ENCODE measurements at places on chromosomes 12 and 14.
A peak's percentile ranks its signal among the peaks of the same experiment; 100 is the strongest.

GRCh38 chr12:52358575-52359350, 8.5 kb downstream of the KRT85 start:
- no peak for DNase-seq

GRCh38 chr14:97021001-97021400, 223.8 kb downstream of the VRK1 start:
- no peak for DNase-seq

DNA sequence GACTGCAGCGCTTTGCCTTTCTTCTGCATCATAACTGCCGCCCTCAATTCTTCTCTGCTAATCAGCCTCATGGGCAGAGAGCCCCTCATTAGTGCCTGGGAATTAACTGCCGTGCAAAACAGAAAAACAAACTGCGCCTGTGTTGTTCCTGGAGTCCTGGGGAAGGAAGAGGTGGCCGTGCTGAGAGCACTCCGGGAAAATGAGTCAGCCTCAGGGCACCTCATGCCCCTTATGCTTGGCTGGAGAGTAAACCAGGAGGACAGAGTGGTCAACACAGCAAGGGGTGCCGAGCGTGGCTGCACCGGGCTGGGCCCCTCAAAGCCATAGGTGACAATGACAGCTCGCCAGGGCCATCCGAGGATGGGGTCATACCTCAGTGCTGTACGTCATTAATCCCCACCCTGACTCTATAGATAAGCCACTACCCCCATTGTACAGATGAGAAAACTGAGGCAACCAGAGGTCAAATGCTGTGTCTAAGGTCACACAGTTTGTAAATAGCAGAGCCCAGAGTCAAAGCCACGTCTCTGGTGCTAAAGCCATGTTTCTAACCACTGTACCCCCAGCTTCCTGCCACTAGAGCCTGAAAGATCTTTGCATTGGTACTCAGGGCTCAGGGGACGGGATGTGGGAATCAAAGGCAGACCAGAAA, 74.4 kb downstream of the RIMBP2 start:
- no peak for DNase-seq

- DNase-seq = no peak
Measured at GRCh38 chr12:111412007-111412829, 6.5 kb downstream of the SH2B3 start.

DNA sequence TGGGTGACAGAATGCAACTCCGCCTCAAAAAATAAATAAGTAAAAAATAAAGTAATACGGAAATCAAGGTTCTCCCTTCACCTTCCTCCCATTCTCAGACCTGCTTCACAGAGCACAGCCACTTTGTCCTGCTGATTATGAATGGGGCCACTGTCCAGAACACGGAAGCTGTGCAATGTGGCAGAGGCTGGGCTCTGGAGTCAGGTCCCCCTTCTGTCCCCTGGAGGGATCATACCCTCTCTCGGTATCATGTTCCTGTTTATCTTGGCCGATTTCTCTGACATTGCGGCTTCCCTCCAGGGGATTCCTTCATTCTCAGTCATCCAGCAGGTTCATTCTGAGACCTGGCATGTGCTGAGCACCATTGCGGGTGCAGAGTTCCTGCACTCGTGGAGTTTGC, 11.3 kb downstream of the PPP2R5C start:
- DNase-seq = no peak

- DNase-seq = no peak
Measured at GRCh38 chr12:68865399-68866164, 57.6 kb downstream of the MDM2 start.

DNA sequence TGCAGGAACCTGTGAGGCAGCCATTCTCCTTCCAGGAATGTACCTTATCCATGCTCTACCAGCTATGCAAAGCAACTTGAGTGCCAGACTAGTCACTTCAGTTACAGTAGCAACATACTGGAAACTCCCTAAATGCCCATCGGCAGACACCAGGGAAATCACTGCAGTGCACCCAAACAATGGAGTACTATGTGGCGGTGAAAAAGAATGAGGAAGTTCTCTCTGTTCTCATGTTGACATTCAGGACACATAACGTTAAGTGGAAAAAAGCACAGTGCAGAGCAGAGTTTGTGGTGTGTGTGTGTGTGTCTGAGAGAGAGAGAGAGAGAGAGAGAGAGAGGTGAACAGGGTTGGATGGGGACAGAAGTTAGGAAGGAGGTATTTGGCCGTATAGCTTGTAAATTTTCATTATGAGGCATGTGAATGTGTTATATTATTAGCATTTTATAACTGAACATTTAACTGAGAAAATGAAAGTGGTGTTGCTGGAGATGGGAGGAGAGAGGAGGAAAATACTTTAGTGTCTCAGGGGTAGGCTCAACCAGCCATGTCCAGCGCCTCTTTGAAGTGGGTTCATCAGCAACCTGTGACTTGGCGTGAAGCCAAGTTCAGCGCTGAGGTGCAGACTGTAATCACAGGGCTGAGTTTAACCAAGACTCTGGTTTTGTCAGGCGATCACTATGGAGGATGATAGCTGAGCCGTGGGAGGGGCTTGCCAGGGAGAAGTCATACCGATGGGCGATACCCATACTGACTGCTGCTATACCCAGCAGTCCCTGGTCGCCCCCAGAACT, 17.3 kb downstream of the TNFAIP2 start:
- DNase-seq = no peak

GRCh38 chr12:45112306-45112705, 61.4 kb upstream of the DBX2 start:
- DNase-seq = no peak

DNA sequence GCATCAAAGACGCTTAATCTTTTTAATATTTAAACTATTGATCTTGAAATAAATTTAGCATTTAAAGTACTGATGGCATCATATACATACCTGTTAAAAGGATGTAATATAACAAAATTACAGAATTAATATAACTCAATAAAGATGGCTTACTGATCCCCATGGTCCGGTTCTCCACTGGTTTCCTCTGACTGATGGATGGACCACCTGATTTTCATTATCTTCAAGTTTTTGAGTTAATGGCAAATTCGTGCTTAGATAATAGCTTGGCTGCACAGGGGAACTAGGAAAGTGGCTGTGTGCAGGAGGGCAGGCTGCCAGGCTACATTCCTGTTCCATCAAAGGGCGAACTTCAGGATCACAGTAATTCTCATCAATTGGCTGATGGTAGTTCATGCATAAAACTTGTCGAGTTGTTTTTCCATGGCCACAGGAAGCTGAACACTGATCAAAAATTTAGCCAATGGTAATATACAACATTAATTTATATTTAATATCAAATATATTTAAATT, 123.9 kb downstream of the ADAMTS20 start:
- no peak for DNase-seq

GRCh38 chr12:2431810-2432209, 363.0 kb upstream of the FKBP4 start:
- DNase-seq = no peak

DNA sequence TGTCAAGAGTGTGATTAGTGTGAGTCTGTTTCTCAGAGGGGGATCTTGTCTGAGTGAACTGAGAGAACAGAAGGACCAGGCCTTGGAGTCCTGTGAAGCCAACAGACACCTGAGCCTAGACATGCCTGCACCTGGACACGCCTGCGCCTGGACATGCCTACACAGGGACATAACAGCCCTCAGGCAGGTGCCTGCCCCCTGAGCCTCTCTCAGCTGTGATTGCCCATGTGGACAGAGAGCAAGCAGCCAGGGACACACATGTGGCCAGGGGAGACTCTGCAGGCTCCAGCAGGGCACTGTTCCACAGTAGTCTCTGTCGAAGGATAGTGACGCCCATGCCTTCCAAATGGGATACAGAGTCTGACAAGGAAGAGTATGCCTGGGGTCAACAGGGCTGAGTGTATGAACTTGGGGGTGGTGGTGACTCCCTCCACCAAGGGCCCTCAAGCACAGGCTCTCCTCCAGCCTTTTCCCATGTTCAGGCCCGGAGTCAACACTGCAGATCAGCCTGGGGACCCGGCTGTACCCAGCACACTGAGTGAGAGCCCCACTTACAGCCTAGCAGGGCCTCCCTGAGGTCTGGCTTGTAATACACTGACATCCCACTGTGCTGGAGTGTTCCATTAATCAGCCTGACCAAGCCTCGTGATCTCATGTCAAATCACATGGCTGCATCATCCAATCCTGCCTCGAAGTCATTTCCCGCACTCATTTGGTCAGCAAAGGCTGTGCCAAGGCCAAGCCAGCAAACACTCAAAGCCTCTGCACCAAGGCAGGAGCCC, 173.0 kb downstream of the CALM1 start:
- no peak for DNase-seq

DNA sequence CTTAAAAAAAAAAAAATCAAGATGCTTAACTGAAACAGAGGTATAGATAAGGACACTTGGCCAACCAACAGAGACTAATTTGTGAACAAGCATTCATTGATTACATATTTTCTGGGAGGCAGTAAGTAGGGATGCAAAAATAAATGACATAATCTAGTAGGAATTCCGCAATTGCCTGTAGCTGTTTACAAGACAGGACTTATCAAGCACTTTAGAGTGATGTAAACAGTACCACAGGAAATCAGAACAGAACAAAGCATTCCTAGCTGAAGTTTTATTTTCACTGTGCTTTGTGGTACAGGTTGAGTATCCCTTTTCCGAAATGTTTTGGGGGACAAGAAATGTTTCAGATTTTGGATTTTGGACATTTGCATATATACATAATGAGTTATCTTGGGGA, 68.2 kb upstream of the FGD4 start:
- no peak for DNase-seq

GRCh38 chr14:100711493-100711892, 15.2 kb upstream of the DLK1 start:
- no peak for DNase-seq

DNA sequence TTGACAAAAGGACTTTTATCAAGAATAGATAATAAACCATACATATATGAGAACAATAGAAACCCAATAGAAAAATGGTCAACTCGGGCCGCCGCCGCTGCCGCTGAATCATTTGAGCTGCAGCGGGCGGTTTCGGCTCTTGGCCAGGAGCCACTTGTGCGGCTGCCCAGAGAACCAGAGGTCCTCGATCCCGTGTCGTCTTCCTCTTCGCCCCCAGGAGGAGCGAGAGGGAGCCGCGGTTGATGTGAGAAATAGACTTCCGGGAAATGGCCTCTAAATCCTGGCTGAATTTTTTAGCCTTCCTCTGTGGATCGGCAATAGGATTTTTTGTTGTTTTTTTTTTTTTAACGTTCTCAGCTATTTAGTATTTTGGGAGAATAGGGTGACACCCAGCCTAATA, 44.8 kb downstream of the CPSF6 start:
- peak; percentile 37 for DNase-seq

DNA sequence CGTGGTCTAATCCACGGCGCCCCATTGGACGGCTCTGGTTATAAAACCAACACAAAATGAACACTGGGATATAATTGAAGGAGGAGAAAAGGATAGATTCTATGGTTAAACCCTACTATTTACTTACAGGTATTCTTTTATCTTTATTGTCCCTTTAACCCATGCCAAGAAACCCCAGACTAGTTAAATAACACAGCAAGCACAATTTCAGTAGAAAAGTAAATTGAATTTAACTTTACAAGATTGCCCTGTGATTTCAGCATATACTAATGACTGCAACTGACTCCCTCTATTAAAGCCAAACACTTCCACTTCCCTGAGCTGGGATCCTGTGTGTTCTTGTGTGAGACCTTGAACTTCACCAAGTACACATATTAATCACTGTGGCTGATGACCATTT, 45.3 kb downstream of the BCL11B start:
- DNase-seq = no peak

- no peak for DNase-seq
Measured at GRCh38 chr12:115260762-115261675, 577.0 kb upstream of the TBX3 start.

DNA sequence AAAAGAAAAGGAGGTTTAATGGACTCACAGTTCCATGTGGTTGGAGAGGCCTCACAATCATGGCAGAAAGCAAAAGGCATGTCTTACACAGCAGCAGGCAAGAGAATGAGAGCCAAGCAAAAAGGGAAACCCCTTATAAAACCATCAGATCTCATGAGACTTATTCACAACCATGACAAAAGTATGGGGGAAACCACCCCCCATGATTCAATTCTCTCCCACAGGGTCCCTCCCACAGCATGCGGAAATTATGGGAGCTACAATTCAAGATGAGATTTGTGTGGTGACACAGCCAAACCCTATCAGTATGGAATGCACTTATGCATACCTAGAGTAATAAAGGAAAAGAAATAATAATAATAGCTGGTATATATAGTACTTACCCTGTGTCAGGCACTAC, 4.5 kb upstream of the GLIPR1 start:
- DNase-seq = no peak

GRCh38 chr12:133129368-133130037, 571 bp downstream of the ZNF891 start:
- no peak for DNase-seq

DNA sequence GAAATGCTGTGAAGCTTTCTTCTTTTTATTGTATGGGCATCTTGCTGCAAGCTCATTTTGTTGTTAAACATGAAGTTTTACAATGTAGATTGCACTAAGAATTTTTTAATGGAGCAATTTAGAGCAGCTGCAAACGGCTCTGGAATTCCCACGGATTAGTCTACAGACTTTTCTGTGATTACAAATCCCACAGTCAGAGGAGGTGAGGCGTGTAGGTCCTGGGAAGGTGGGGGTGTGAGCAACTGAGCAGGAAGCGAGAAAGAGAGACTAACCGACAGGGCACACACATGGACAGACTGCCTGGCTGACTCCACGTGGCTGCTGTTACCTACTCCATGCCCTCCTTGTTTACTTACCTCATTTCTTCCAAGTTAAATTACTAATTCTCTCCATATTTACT, 348.5 kb downstream of the NPAS3 start:
- DNase-seq = no peak

DNA sequence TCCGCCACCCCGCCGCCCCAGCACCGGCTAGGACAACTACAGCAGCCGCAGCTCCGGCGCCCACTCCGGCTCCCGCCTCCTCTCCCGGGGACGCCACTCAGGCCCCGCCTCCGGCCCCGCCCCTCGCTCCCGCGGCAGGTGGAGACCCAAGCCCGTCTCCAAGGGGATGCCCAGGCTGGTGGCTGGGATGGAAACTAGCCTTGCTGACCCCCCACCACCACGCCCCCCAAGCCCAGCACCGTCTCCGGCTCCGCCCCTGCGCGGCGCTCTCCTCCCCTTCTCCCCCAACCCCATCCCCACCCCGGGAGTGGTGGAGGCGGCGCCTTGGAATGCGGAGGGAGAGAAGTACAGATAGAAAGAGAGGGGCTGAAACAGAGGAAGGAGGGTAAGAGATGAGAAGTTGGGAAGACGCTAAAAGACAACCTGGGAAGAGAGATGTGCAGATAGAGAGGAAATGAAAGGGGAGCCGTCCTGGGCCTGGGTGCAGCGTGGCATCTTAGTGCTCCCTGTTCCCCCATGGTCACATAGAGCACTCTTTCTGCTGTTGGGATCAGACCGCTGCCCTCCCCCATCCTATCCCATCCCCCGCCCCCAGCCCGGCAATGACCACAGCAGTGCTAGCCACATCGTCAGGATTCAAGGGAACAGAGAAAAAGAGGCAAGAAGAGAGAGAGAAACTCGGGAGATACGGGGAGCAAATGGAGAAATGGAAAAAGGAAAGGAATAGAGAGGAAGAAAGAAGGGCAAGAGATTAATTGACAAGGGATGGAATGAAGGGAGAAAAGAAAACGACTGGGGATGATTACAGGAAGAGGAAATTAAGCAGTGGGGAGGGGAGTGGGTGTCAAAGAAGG, at the start of gene ITGA7:
Gene ITGA7, minus strand, starts transcription at position 64 of the 854 bp plus-strand sequence. CDS start 222 bp downstream, outside the sequence.
- DNase-seq = no peak

- no peak for DNase-seq
Measured at GRCh38 chr12:62705846-62706245, 229.1 kb downstream of the PPM1H start.

GRCh38 chr12:86331457-86331856, 75.3 kb upstream of the MGAT4C start:
- DNase-seq = no peak
